NCI-H524 treated with DMSO at 0.1 percent for 48 hours (cell line): ENCODE measurements at places on chromosomes 12 and 14.

- DNase-seq, result no peak
These were observed 23.6 kb upstream of the OR4K2 start for GRCh38 chr14:19851365-19851764.

DNA sequence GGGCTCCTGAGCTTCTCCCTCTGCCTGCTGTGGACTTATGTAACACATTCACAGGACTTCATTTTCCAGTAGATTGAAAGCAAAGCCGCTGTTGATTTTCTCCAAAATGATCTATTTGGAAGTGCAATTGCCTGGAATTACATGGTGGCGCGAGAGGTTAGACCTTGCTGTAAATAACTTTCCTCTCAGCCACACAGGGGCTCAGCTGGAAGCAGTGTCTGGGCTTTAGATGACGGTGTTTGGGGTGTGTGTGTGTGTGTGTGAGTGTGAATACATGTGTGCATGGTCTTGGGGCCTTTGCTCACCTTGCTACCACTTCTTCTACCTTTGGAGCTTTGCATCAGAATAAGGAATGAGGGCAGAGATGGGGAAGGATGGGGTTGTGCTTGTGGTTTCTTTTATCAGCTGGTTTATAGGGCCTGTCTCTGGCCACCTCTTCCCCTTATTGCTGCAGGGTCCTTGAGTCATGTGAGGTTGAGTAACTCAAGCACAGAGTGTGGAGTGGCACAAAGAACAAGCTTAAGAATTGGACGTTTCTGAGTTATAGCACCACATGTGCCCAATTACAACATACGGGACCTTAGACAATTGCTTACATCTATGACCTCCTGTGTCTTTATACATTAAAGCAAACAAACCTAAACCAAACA, 280.6 kb downstream of the NRXN3 start:
- no peak for DNase-seq

- no peak for DNase-seq
These were observed 299.1 kb upstream of the AMIGO2 start for GRCh38 chr12:47378907-47379306.

- DNase-seq, result no peak
These were observed 1028.7 kb downstream of the AACS start for GRCh38 chr12:126093908-126094307.

GRCh38 chr12:115440438-115440837, 756.5 kb upstream of the TBX3 start:
- DNase-seq, result no peak

- no peak for DNase-seq
These were observed 1025.7 kb upstream of the TMEM132C start for GRCh38 chr12:127241072-127241817.

GRCh38 chr12:95083938-95084337, 10.5 kb upstream of the NR2C1 start:
- DNase-seq, result no peak

- DNase-seq, result no peak
These were observed 142.5 kb downstream of the PHLDA1 start for GRCh38 chr12:75888874-75889613.

GRCh38 chr14:23033251-23033727, 1.4 kb downstream of the PSMB5 start:
- no peak for DNase-seq

DNA sequence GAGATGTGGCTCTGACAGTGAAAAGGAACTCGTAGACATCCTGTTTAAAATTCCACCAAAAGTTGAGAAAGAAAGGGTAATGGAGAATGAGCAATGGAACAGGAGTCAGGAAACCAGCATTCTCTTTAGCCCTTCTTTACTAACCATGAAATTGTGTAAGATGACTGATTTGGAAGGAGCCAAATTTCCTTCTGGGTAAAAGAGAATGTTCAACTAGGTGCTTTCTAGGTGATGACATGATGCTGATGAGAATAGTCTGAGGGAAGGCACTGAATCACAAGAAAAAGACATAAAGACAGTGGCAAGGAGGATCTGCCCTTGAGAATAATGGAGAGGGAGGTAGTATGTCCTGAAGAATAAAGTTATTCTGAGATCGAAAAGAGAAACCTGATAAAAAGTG, 2.2 kb downstream of the TSHR start:
- no peak for DNase-seq

DNA sequence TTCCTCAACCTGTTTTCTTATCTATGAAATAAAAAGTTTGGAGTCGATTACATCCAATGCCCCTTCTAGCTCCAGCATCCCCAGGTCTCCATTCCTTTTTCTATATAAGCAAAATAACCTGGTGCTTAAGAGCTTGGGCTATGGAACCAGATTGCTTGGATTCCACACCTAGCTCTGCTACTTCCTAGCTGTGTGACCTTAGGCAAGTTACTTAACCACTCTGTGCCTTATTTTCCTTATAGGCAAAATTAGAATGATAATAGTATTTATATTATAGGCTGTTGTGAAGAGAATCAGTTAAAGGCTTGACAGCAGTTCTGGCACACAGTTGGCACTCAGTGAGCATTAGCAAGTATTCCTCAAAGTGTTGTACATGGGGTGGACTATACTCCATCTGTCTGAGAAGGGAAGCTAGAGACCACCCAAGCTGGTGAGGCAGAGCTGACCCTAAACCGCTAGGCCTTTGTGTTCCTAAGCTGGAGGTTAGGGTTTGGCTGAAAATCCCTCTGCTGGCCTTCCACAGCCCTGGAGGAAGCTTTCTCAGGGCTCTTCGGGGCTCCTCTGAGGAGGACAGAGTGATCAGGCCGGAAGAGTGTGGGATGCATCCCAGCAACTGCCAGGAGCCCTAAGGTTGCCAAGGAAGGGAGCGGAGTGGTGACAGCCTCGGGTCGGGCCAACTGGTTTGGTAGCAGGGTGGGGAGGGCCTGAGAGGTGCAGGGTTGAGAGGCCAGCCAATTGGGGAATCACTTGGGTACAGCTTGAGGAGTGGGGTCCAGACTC, 6.0 kb upstream of the KRT4 start:
- DNase-seq, result no peak

DNA sequence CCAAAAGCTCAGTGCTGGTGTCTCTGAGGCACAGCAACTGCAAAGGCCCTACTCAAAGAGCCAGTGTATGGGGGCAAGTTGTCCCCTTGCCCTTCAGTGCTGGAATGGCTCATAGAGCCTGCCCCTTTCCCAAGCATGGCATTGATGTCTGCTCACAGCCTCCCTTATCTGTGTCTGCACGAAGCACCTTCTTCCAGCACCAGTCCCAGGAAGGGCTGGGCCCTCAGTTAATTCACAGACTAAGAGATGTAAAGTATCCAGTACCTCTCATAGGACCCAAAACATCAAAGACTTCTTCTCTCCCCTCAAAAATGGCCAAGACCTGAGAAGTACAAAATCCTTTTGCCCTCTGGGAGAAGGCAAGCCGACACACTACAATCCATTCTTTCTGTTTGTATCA, 1.6 kb upstream of the CMAS start:
- DNase-seq, result no peak

DNA sequence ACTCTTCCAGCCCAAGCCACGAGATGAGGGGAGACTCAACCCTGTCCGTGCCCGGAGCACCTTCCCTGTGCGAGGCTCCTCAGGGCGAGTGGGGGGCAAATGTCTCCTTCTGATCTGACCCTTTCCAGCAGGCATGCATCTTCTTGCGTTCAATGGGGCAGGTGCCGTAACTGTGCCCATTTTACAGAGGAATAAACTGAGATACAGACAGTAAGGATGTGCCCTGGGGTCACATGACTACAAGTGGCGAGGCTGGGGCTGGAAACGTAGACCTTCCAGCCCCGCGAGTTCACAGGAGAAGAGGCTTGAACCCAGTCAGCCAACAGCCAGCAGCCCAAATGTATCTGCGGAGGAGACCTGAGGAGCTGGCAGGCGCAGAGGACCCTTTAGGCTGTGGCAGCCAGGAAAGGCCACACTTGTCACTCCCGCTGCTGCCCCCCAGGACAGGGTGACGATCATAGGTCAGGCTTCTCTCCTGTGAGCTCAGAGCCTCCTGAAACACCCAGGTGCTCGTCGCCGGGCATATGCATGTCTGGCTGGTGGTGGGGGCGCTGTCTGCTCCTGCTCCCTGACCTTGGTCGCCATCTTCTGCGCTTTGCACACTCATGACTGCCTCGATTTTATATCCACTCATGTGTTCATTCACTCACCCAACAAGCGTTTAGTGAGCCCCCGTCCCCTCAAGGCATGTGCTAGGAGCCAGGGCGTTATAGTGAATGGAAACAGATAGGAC, 41.7 kb downstream of the CCDC88C start:
- DNase-seq, result no peak

DNA sequence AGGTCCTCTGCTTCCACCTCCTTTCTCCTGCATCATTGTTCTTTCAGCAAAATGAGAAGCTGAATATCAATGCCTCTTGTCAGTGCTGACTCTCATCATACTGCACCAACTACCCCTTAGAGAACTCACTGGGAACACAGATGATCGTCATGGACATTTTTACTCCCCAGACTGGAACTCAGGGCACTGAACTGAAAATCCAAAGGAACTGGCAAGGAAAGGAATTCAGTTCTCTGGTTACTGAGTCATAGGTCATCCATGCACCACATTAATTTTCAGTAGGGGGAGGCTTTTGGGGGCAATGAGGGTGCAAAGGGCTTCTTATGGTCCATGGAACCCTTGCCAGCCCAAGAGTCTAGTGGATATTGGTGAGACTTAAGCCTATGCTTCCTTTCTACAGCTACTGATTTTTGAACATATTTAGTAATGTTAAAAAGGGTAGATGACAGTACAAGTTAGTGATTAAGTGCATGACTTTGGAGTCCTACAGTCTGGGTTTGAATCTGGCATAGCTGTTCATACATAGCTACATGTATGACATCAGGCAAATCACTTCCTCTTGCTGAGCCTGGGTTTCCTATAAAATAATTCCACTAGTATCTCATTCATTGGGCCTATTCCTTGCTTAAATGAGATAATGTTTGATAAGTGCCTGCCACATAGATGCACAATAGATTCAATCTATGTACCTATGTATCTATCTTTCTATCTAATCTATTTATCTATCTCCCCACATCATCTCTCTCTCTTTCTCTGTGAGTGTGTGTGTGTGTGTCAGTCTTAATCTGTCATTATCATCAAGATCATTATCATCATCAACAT, 29.2 kb downstream of the BBS10 start:
- DNase-seq, result no peak

- no peak for DNase-seq
These were observed 3.6 kb downstream of the COQ6 start for GRCh38 chr14:73953731-73954130.

- no peak for DNase-seq
These were observed 59.7 kb downstream of the CALM1 start for GRCh38 chr14:90456551-90456950.
